Left renal pelvis (tissue), 4 donors: ENCODE measurements at places on chromosomes 1 and 21. TPM values are rescaled to one million over a fixed set of nuclear protein-coding genes. Genes with fewer than 3 reads are reported as not detected.

- DNase-seq, result no peak
These were observed 3.9 kb downstream of the PSMB2 start for GRCh38 chr1:35637401-35637809.

Gene C8B
- polyA plus RNA-seq, result not detected

Gene FCN3
- 1.2 TPM for polyA plus RNA-seq

GRCh38 chr1:43529206-43529731 is 1.4 kb upstream of the PTPRF start:
- DNase-seq, result peak; percentile 72

Gene IL22RA1
- 0.11 TPM for polyA plus RNA-seq
